ENCODE measurements at places on chromosomes 7 and 10. TPM values are rescaled to one million over a fixed set of nuclear protein-coding genes. Genes with fewer than 3 reads are reported as not detected.
A peak's percentile ranks its signal among the peaks of the same experiment; 100 is the strongest.

DNA sequence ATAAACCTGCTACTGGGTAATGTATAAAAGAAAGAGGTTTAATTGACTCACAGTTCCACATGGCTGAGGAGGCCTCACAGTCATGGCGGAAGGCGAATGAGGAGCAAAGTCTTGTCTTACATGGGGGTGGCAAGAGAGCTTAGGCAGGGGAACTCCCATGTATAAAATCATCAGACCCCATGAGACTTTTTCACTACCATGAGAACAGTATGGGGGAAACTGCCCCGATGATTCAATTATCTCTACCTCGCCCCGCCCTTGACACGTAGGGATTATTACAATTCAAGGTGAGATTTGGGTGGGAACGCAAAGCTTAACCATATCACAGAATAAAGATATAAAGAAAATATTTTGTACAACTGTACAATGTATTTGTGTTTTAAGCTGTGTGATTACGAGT, 39.4 kb upstream of the PLCE1 start:
- peak; percentile 74 for DNase-seq

GRCh38 chr10:75987616-75988015, 556.2 kb downstream of the LRMDA start:
- DNase-seq, result peak; percentile 42

- no peak for DNase-seq
Observed at GRCh38 chr10:7372504-7372903, 38.3 kb downstream of the SFMBT2 start.

GRCh38 chr7:25619963-25620799, 391.9 kb upstream of the NPVF start:
- DNase-seq, result no peak

GRCh38 chr7:147523056-147523455, 1067.5 kb upstream of the C7orf33 start:
- DNase-seq, result no peak

GRCh38 chr7:91250706-91251105, 13.5 kb upstream of the FZD1 start:
- no peak for DNase-seq

DNA sequence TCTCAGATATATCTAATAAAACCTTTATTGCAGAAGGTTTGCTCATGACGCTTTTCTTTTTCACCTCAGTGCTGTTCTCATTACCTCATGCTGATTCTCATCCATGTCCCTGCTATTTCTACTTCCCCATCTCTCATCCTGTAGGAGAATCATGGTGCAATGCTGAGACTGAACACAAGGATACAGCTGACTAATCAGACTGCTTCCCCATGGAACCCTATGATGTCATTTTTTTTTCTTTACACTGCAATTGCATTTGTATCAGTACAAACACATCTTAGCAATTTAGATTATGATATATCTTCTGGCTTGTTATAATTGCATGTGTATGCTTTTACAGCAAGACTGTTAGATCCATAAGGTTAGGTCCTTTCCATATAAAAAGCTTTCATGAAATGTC, 93.7 kb downstream of the SEMA3A start:
- DNase-seq, result peak; percentile 36

Gene STEAP1B
- 0.08 TPM for total RNA-seq

DNA sequence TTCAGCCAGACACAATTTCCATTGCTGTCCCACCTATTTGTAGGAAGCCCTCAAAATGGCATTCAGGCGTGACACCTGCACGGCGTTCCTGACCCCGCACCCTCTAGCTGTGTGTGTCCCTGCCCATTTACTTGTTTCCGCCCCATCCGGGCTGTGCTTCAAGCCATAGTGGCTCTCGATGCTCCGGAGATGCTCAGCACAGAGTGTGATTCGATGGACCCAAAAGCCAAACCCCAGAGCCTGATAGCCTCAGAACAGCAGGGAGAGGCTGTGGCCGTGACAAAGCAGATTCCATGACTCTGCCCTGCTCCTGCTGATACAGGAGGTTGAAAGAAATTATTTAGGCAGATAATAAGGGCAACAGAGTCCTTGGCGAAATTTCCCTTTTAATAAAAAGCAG, 13.4 kb downstream of the BUD31 start:
- no peak for DNase-seq

Gene FLNC
- 38.6 TPM for total RNA-seq

- DNase-seq, result peak; percentile 60
Observed at GRCh38 chr7:22791204-22792158, 31.2 kb downstream of the TOMM7 start.

- no peak for DNase-seq
Observed at GRCh38 chr10:101903827-101904550, 60.4 kb upstream of the KCNIP2 start.
